ENCODE measurements at places on chromosomes 1 and 21.

DNA sequence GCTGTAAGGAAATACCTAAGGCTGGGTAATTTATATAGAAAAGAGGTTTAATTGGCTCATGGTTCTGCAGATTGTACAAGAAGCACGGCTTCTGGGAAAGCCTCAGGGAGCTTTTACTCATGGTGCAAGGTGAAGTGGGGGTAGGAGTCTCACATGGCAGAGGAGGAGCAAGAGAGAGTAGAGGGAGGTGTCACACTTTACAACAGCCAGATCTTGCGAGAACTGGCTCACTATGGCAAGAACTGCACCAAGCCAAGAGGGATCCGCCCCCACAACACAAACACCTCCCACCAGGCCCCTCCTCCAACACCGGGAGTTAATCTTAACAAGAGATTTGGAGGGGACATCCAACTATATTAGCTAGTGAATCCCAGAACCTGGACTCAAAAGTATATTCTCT lies 135.4 kb upstream of the SOD1 start:
- DNase-seq, result no peak

- DNase-seq, result no peak
Observed at GRCh38 chr21:37916310-37917051, at the start of gene KCNJ6. TSS of gene KCNJ6 (minus strand) at chr21:37916457. CDS start at chr21:37840682, 75,775 bp downstream.

GRCh38 chr1:23777979-23778814 lies at the start of gene PITHD1:
TSS of gene PITHD1 (plus strand) at chr1:23778418. CDS start at chr1:23778516, 98 bp downstream.
- DNase-seq, result no peak

DNA sequence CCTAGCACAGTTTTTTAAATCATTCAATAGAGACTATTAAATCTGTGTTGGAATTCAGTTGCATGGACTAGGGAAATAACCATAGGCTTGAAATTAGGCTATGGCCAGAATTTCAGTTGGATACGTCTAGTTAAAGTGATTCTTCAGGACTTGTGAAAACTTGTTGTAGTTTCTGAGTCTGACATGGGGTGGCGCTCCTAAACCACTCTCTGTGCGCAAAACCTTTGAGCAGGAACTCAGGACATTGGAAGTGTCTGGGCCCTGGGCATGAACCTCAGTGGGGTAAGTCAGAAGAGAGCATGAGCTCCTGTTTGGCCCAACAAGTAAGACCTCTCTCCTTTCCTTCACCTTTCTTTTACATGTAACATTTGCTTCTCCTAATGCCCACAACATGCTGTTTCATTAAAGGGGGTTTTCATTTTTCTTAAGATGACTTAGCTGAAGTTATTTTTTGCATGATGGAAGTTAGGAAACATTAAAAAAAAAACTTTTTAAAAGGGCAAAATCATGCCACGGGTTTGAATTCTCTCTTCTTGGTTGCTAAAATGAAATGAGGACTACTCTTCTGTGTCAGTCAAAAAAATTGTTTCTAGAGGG lies 17.1 kb upstream of the CCDC190 start:
- no peak for DNase-seq

DNA sequence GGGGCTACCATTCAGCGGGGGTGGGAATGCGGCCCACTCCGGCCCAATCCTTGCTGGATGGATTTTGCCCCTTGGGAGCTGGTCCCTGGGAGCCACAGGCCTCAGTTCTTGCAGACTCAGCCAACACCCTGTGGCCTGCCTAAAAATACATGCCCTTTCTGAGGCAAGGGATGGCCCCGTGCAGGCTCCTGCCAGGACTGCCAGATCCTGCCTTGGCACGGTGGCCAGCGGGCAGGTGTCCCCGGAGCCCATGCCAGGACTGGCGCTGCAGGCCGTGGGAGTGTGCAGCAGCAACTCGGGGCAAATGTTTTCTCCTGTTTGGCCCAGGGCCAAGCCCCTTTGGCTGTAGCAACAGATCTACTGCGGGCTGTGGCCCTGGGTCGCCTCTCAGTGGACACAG lies 1.6 kb upstream of the PANK4 start:
- DNase-seq, result no peak

DNA sequence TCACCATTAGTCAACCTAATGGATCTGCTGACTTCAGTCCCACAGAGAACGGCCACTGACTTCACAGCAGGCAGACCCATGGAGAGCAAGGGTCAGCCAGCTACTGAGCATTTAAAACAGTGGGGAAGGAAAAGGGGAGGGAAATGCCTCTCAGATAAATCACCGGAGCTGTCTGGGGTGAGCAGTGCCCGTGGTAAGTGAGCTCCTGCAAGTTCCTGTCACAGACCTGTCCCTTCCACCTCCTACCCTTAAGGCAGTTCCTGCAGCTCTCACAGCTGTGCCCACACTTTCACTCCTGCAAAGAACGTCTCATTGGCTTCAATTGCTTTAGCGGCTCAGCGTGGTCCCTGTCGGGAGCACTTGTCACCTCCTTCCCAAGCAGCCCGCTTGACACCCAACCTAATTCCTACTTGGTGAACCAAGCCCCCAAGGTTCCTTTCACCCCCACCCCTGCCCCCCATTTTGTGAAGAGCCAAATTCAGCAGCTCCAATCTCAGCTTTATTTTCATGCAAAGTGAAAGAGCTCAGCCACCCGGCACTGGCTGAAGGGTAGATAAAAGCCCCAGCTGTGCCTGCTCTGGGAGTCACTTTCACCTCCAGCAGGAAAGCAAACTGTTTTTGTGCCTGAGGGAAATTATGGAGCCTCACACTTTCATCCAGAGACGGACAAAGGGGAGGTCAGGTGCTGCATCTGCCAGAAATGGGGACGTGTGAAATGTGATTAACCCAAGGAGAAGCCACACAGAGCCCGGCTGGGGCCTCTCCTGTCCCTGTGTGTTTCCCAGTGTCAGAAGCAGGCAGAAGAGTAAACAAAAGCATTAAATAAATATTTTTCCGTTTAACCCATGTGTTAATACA lies 306.2 kb downstream of the TTLL7 start:
- no peak for DNase-seq

- no peak for DNase-seq
Observed at GRCh38 chr1:13699936-13700520, at the start of gene PRDM2. TSS of gene PRDM2 (plus strand) at chr1:13700188. CDS start at chr1:13715606, 15,418 bp downstream.

DNA sequence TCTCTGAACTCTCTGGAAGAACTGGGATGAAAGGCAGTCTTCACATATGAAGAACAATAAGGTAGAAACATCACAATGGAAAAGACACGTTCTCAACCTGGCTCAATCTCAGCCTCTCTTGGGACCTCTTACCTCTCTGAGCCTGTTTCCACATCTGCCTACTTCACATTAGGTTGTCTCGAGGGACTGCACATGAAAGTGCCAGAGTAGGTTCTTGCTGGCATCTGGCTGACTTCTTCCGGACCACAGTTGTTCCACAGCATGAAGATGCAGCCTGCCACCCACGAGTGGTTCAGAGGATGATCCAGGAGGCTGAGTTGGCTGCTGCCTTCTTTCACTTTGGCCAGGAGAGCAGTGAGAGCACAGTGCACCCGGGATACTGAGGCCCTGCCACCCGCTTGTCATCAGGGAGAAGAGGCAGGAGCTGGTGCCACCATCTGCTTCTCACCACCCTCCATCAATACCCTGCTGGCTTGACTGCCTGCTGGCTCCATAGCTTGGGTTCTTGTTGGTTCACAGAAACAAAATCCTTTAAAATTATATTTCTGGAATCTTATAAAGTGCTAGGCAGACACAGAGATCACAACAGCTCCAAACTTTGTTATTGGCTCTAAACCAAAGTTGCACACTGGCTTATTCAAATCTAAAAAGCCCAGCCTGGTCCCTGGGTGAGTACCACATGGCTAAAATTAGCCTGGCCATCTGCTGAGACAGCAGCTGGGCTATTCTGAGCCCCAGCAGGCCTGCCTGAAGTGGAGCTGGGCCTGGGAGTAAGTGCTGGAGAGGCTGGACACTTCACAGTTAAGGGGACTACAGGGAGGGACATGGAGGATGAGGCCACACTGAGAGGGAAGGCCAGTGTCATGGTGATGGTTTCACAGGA lies 46.9 kb upstream of the LIN9 start:
- DNase-seq, result no peak

GRCh38 chr1:46334030-46334384 lies 6.6 kb upstream of the NSUN4 start:
- no peak for DNase-seq

Measured in vagina (tissue), 2 donors.